Astrocyte of the spinal cord (primary cell): ENCODE measurements at places on chromosomes 12 and 14.

DNA sequence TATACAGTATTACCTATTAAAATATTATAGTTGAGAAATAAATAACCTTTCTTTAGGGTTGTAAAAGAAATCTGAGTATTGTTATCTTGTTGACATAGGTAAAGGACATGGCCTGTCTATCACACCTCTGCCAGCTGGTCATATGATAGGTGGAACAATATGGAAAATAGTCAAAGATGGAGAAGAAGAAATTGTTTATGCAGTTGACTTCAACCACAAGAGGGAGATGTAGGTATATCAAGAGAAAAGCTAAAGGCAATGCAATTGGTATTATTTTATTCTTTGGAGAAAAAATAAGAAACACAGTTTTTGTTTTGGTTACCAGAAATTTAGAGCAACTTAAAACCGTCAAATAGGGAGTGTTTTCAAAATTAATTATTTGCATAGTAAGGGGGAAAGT is 13.5 kb downstream of the CPSF2 start:
- DNase-seq, result peak; percentile 55

DNA sequence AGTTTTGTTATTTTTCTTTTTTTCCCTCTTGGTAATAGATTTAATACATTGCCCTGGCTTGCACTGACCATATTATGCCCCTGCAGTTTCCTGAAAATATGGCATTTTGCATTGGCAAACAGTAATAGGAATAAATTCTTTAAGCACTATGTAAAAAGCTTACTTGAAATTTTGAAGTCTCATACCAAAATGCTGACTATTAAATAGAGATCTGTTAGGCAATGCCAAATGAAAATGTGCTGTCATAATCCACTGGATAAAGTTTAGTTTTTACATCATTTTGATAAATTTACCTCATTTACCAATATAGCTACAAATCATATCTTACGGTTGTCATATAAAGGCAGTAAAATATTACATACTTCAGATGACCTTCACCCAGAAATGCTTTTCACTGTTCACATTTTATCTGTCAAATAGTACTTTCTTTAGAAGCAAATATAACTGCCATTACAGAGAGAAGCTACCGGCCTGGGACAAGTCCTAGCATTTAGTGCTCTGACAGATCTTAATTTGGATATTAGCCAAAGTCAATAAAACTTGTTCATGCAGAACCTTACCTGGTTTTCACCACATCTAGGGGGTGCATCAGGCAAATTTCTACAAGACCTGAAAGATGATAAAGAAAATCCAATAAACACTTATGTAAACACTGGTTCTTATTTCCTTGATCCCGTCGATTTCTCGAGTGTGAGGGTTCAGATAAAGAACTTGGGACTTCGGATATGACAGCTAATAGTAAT is 212.9 kb downstream of the PAX9 start:
- DNase-seq, result no peak

GRCh38 chr12:116266168-116266601 is 11.3 kb downstream of the MED13L start:
- DNase-seq, result peak; percentile 41

- peak; percentile 54 for DNase-seq
These were observed 16.3 kb upstream of the CD9 start for GRCh38 chr12:6183689-6184428.

GRCh38 chr14:103125098-103126070 is 2.1 kb downstream of the TNFAIP2 start:
- no peak for DNase-seq

DNA sequence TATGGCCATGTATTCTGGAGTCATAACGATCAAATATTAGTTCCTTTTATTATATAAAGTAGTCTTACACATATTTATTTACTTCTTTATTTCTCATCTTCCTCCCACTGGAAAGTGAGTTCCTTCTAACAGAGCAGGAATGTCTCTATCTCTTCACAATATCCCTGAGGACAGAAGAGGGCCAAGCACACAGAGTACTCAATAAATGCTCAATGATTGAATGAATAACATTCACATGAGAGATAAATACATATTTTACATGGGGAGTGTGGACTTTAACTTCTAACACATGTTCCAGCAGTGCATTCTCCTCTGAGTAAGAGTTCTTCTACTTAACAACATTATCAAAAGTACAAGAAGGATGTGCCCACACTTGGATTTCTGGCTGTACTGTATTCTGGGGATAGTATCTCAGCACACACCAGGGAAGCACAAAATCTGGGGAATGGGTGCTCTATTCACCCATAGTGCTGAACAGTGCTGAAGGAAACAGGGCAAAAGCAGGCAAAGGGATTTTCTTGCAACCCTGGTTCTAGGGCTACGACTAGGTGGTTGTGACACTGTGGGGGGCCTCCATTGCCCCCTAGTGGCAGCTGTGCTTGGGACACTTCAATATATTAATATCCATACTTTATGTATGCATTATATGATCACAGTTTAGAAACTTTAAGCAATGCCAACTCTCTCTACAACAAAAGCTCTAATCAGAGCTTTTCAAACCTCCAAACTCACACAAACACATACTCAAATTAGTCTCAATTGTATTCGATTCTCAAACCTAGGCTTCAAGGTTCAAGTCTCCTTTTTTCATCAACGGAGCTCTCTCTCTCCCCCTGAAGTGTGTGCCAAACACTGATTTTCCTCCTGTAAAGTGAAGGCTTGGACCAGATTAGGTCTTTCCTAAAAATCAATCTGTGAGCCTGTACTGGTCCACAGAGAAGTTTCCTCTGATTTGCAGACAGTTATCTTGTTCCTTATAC is 115.5 kb downstream of the SLC2A13 start:
- DNase-seq, result peak; percentile 46

GRCh38 chr14:39293629-39294028 is 59.9 kb downstream of the MIA2 start:
- DNase-seq, result no peak

- DNase-seq, result peak; percentile 62
These were observed 46.0 kb downstream of the SH2B3 start for GRCh38 chr12:111451649-111452129.

DNA sequence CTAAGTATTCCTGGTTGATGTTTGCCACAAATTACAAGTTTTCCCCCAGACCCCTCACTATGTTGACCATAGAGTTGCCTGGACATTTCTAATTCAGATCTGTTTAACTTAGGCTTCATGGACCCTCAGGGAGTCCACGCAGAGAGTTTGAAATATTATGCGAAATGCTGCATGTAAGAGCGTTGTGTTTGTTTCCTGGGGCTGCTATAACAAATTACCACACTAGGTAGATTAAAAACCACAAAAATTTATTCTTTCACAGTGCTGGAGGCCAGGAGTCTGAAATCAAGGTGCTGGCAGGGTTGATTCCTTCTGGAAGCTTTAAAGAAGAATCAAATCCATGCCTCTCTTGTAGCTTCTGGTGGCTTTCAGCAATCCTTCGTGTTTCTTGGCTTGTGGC is 177.9 kb upstream of the KITLG start:
- DNase-seq, result no peak

GRCh38 chr12:127728285-127728684 is 538.7 kb upstream of the TMEM132C start:
- no peak for DNase-seq

DNA sequence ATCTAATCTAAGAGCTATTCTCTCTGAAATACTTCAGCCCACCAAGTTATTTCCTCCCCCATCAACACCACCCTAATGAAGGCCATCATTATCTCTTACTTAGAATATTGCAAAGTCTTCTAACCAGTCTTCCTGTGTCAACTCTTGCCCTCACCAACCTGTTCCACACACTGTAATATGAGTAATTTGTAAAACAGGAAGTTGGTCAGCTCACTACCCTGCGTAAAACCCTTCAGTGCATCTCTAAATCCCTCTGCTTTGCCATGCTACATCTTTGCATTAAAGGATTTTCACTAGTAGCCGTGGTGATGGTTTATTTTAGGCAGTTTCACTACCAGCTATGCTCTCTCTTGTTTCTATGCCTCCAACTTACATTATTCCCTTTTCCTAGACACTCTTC is 70.0 kb downstream of the KIF21A start:
- DNase-seq, result peak; percentile 9
